ENCODE measurements at places on chromosomes 12 and 14.
A peak's percentile ranks its signal among the peaks of the same experiment; 100 is the strongest.

DNA sequence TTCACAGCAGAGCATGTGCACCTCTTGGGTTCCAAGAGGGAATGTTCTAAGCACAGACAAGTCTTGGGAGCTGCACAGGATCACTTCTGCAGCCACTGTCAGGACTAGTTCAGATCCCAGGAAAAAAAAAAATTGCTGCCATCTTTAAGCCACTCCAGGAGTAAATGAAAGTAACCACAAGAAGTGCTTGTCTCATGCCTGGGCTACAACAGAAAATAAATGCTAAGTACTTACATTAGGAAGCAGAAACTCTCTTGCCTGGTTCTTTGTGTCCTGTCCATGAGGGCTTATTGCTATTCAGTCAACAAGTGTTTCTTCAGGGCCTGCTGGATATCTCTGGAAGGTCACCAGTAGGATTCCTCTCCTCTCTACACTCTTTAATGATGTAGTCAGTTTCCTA, 176.1 kb downstream of the KTN1 start:
- no peak for DNase-seq

DNA sequence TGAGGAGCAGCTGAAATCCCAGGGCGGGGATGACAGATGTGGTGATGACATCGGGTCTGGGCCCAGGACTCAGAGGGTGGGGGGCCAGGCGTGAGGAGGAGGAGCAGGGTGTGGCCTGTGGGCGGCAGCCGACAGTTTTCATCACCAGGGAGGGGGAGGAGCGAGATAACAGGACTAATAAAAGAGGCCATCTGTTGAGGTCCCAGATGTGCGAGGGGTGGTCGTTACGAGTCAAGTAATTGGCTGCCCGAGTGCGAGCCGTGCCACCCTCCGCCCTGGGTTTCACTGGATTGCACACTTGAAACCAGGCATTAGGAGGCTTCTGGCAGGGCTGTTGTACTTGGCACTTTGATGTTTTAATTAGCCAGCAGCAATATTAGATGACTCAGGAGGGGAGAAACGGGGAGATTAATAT, 67.2 kb downstream of the NOS1 start:
- DNase-seq = no peak

GRCh38 chr14:102182936-102183619, 43.4 kb downstream of the WDR20 start:
- DNase-seq = no peak

GRCh38 chr12:29796823-29797263, 13.1 kb upstream of the TMTC1 start:
- no peak for DNase-seq

GRCh38 chr12:94721173-94721572, 70.8 kb upstream of the TMCC3 start:
- no peak for DNase-seq

DNA sequence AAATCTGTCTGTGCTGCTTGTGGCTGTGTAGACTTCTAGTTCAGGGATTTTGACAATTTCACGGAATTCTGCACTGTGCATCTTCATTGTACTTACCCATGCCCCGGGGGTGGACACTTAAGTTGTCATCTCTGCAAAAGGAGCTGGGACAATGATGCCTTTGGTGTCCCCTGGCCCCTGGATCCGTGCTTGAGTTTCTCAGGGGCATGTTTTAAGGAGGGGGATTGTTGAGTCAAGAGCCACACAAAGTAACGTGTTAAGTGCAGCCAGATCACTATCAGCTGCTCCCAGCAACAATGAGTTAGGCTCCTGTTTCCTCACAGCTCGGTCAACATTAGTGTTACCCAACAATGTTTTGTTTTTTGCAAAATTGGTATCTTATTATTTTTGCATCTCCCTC, 305.0 kb upstream of the DIO3 start:
- no peak for DNase-seq

DNA sequence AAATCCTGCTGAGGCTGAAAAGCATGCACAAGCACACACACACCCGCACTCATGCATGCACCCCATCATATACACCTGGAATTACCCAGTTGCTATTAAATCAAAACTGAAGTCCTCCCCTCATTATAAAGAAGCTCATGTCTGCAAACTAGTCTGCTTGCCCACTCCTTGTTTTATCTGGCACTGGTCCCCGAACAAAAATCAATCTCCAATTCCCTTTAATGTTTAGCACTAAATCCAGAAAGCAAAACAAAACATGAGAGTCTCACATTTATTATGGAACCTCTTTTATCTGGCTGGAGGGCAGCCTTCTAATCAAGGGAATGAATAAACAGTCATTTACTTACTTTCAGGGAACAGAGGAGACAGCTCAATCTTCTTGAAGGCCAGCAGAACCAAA, 1093.4 kb upstream of the FLRT2 start:
- peak; percentile 39 for DNase-seq

- DNase-seq = no peak
These were observed 29.0 kb upstream of the MED13L start for GRCh38 chr12:116306506-116306905.

DNA sequence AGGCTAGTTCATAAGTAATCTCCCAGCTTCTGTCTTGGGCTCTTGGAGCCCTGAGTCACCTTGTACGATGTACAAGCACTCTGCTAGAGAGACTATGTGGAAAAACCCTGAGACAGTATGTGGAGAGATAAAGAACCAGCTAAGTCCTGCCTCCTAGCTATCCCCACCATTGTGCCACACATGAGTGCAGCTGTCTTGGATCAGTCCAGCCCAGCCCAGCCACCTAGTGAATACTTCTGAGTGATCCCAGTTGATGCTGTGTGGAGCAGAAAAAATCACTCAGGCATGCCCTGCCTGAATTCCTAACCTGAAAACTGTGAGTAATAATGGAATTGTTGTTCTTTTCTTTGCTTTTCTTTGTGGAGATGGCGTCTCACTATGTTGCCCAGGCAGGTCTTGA, 5.1 kb upstream of the SERPINA6 start:
- DNase-seq = no peak

DNA sequence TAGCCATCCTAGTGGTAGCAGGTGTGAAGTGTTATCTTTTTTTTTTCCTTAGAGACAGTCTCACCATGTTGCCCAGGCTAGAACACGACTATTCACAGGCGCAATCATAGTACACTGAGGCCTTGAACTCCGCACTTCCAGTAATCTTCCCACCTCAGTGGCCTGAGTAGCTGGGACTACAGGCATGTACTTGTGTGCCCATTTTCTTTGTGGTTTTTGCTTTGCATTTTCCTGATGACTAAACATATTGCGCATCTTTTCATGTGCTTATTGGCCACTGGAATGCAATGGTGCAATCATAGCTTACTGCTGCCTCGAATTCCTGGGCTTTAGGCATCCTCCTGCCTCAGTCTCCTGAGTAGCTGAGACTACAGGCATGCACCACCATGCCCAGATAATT, 33.3 kb upstream of the GCH1 start:
- DNase-seq = no peak

DNA sequence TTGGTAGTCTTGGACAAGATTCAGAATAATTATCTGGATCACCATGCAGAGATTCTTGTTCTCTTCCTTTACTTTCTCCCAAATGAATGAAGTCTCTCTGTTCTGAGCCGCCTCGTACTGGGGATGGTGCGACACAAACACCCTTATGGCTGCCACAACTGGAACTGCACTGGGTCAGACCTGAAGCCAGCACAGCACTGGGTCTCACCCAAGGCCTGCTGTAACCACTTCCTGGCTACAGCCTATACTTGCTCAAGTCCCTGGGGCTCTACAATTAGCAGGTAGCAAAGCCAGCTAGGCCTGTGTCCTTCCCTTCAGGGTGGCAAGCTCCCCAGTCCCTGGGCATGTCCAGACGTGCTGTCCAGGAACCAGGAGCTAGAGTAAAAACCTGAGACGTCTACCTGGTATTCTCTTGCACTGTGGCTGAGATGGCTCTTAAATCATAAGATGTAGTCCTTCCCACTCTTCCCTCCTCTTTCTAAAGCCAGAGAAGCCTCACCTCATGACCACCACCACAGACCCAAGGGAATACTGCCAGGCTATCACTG, 27.6 kb downstream of the IFNG start:
- no peak for DNase-seq

- DNase-seq = no peak
These were observed 17.2 kb upstream of the TPCN1 start for GRCh38 chr12:113203852-113204760.

GRCh38 chr12:41190338-41190737, 2.2 kb downstream of the PDZRN4 start:
- no peak for DNase-seq

DNA sequence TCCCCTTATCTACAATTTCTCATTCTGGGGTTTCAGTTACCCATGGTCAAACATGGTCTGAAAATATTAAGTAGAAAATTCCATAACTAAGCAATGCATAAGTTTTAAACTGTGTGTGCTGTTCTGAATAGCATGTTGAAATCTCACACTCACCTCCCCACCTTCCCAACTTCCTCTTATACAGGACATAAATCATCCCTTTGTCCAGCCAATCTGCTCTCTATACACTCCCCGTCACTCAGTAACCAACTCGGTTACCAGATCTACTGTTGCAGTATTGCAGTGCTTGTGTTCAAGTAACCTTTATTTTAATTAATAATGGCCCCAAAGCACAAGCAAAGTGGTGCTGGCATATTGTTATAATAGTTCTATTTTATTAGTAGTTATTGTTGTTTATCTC, 420.5 kb downstream of the GXYLT1 start:
- DNase-seq = no peak

GRCh38 chr12:93127582-93128331, 198.7 kb upstream of the EEA1 start:
- DNase-seq = peak; percentile 88

- no peak for DNase-seq
These were observed 6.4 kb downstream of the MLXIP start for GRCh38 chr12:122084857-122085405.

DNA sequence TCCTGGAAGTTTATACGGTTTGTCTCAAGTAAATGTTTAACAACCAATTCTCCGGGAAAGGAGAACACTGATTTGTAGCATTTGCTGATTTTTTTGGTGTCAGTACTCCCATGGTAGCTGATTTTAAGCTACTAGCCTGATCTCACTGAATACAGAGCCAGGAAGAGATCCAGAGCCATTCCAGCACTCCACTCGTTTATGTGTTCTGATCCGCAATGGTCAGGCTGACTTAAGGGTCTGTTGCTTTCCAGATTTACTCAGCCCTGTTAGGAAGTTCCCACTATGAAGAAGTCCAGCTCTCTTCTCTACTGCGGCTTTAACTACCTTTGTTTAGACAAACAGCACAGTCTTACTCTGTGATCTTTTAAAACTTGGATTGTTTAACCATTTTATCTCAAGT, 38.0 kb upstream of the NID2 start:
- no peak for DNase-seq

- DNase-seq = no peak
These were observed 5.0 kb downstream of the CDCA4 start for GRCh38 chr14:105015905-105016304.

DNA sequence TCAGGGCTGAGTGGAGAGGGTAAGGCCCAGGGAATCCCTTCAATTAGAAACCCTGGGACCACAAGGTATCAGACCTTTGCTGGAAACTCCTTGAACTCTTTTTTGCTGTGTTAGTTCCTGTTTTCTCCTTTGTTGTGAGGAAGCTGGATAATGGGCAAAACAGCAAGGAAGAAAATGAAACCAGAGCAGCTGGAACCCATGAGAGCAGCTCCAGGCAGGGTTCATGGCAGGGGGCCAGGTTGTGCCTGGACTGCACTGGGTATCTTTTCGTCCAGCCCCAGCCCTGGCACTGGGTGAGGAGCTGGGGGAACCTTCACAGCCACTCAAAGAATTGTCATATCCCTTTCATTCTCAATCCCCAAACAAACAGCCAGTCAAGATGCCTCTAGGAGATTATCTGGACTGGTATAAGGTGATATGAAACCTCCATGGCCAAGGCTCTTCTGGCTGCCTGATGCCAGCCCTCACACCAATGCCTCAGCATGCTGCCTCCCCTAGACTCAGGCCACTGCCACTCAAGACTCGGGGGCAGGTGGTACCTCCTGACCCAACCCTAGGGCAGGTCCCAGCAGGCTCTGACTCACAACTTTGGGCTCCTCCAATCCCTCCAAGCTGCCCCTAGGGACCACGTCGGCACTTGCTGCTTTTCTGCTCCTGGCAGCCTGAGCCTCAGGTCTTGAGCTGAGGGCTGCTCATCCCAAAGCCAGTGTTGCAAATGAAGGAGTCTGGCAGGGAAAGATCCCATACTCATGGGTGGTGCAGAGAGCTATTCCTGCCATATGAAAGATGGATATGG, 16.5 kb downstream of the FAM186B start:
- DNase-seq = no peak

DNA sequence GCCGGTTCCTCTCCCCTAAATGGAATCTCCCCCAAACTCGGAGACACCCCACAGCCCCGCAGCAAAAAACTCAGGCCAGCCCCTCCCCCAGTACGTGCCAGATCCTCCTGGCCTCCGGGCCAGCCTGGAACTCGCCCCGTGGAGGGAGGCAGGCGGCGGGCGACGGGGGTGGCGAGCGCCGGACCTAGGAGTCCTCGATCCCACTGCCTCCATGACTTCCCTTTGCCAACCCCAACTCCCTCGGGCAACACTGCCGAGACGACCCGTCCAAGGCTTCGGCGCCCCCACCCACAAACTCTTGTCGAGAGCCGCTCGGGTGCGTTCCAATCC, 400 bp downstream of the ADCY6 start:
- no peak for DNase-seq

GRCh38 chr12:68007466-68007865, 18.2 kb downstream of the IFNG-AS1 start:
- DNase-seq = no peak

- DNase-seq = no peak
These were observed 3.4 kb upstream of the GLRX5 start for GRCh38 chr14:95531473-95531872.

- no peak for DNase-seq
These were observed 55.3 kb upstream of the ACSS3 start for GRCh38 chr12:81022531-81022930.

DNA sequence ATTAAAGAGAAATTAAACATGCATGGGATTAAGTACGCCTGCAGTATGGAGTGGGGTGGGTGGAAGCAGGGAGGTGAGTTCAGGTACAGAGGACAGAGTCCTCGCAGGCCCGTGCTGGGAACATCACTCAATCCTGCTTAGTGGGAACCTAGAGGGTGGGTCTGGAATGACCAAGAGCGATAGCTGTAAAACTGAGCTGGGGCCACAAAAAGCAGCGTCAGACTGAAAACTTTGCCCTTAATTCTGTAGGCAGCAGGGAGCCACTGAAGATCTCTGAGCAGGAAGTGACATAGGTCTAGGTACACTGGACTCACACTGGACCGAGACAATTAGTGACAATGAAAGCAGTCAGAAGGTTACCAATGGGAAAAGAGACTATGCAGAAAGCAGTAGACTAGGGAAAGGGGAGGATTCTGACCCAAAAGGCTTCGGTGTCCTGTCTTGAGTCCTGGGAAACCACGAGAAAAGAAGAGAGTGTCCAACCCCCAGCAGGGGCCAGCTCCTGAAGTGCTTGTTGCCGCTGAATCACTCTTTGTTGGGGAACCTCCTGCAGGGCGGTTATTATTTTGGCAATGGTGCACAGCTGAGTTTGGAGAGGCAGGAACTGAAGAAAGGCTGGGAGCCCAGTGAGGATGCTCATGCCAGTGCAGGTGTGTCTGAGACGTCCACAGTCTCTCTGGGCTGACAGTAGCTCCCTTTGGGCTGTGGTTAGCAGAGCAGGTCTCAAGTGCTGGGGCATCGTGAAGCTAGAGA, 97.4 kb downstream of the PLXNC1 start:
- DNase-seq = no peak

GRCh38 chr14:56213306-56213705, 95.1 kb downstream of the PELI2 start:
- DNase-seq = no peak
